ENCODE measurements at places on chromosomes 7 and 10.

GRCh38 chr10:26890956-26891355 is 30.2 kb upstream of the ABI1 start:
- peak; percentile 55 for DNase-seq

- no peak for DNase-seq
Measured at GRCh38 chr7:105309235-105310169, 79.2 kb downstream of the SRPK2 start.

- DNase-seq, result peak; percentile 66
Measured at GRCh38 chr10:97475936-97476594, 22.2 kb downstream of the MMS19 start.

DNA sequence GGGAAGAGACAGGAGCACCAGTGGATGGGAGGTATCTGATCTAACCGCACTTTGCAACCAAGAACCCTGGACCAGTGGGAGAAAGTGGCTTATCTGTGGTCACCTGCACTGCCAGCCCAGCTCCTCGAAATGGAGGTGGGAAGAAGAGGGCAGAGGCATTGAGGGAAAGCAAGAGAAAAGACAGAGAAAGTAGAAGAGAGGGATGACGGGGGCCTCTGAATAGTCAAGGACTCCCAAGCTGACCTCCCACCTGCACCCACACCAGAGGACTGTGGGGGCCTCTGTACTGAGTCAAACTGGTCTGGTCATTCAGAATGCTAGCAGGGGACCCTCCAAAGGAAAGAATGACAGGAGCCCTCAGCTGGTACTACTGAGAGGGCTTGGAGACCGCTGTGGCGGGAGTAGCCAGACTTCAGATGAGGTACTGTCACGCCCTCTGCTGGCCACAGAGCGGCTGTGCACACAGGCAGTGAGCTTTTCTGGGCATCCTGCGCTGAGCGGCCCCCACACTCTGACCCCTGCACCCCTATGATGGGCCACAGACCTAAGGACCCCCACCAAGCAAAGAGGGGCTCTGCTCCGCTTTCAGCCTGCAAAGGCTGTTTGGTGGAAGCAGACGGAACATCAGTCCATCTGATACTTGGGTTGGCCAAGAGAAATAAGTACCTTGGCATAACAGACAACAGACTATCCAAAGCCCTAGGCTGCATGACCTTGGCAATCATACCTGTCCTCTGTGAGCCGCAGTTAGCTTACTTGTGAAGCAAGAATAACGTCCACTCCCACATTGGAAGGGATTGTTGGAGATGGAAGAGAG is 112.9 kb downstream of the COL13A1 start:
- DNase-seq, result peak; percentile 66

DNA sequence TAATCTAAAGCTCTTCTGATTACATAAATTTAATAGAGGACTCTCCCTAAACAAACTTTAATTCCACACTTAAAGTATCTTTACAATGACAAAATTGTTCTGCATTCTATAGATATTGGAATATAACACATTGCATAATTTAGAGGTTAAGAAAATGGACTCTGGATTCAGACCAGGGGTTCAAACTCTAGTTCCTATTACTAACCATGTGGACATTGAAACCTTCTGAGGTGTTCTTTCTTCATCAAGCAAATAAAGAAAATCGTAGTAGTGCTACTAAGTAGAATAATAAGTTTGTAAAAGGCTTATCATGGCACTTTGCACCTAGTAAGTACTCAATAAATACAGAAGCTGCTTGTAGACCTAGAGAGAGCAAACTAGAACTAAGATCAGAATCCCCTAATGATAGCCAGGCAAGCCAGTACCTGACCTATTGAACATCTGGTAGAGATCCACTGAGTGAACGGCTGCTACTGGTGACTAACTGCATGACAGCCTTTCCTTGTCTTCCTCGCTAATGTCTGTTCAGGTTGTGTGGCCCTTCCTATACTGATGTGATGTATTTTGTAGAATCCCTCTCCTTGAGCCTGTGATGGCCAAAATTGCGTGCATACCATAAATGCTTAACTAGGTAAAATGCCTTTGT is 430.3 kb downstream of the KCNMA1 start:
- no peak for DNase-seq

DNA sequence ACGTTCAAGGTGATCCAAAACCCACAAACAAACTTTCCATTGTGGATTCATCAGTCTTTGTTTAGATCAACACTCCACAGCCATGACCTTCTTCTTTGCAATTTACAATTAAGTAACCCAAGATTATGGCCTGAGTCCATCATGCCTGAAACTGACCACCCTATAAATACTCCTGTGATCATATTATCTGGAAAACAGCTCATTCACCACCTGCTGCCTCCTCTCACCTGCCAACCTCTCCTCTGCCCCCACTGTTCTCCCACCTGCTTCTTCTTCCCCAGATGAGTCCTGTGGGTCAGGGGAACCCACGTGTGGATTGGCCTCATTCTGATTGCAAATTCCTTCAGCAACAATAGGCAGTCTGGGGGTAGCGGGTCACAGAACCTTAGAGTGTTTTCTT is 81.4 kb downstream of the ABLIM1 start:
- no peak for DNase-seq

DNA sequence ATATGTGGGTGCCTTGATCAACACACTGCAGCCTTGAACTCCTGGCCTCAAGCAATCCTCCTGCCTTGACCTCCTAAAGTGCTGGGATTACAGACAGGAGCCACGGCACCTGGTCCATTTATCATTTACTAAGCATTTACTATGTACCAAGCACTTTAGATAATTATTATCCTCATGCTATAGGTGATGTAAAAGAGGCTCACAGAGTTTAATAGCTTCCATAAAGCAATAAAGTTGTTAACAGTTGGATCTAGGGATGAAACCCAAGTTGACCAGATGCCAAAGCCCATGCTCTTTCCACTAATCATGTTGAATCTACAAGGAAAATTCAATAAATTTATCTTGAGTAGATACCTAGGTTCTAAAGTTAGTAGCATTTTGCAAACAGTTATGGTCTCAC is 5.0 kb downstream of the NAPEPLD start:
- no peak for DNase-seq

- no peak for DNase-seq
Measured at GRCh38 chr10:14102056-14102455, 228.7 kb downstream of the FRMD4A start.

GRCh38 chr7:16004702-16005101 is 318.2 kb upstream of the MEOX2 start:
- no peak for DNase-seq

GRCh38 chr10:77686096-77686495 is 48.5 kb upstream of the KCNMA1 start:
- DNase-seq, result no peak

DNA sequence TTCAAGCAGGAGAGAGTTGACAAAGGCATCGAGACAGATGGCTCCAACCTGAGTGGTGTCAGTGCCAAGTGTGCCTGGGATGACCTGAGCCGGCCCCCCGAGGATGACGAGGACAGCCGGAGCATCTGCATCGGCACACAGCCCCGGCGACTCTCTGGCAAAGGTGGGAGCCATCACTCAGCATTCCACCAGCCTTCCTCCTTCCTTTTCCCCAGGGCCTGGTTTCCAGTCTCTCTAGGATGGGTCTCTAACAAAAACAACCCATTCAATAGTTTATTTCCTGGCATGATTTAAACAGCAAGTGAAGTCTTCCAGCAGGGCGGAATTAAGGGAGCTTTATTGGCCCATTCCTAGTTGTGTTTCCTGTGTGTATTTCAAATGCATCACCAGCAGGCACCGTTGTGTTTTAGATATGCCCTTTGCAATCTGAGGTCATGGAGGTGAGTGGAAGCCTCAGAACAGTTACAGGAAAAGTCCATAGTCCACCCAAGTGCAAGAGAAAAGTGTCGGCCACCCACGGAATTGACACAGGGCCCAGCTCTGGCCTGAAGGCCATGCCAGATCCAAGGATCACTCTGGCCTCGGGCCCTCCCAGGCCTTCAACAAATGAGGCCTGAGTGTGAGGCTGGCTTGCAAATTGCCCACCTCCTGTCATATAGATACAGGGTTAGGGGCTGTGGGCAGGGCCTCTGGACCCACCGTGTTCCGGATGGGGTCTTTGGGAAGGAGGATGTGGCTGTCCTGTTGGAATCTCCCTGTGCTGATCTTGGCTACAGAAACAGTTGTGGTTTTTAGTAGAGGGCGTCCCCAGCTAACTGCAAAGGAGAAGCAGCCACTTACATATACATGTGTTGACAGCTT is 46.9 kb upstream of the TRIM8 start:
- no peak for DNase-seq

- peak; percentile 25 for DNase-seq
Measured at GRCh38 chr7:127504715-127505114, 80.7 kb downstream of the GCC1 start.

DNA sequence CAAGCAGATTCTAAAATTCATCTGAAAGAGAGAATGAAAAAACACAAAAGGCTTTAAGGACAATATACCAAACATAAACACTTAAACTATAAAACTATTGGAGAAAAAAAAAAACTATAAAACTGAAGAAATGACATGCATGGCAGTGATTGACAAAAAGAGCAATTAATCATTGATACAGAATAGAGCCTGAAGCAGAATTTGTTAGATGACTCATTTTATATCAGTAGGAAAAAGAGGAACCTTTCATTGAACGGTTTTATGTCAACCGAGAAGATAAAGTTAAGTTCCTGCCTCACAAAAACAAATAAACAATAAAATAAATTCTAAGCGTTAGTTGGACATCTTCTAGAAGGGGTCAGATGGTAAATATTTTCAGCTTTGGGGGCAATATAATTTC is 23.3 kb downstream of the NPY start:
- no peak for DNase-seq

DNA sequence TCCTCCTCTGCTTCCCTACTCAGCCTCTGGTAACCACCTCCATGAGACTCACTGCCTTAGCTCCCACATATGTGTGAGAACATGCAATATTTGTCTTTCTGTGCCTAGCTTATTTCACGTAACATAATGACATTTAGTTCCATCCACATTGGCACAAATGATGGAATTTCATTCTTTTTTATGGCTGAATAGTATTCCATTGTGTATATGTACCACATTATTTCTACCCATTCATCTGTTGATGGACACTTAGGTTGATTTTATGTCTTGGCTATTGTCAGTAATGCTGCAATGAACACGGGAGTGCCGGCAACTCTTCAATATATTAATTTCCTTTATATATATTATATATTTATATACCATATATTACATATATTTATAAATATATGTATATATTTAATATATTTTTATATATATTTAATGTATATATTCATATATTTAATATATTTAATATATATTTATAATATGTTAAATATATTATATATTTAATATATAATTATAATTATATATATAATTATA is 1046.9 kb downstream of the DNAJB9 start:
- no peak for DNase-seq

DNA sequence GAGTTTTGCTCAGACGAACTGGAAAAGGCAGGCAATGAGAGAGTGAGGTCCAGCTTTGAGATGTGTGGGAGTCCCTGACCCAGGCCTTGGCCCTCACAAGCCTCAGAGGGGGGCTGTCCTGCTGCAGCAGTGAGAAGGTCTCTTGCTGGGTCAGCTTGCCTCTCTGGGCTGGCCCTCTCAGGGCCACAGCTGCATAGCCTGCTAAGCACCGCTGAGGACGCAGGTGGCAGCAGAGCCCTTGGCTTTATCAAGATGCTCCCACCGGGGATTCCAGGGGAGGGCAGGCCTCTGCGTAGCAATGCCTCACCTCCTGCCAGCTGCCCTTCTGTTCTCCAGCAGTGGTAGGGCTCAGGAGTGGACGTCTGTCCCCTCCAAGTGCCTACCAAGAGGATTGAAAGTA is 128.7 kb downstream of the COBL start:
- no peak for DNase-seq

- no peak for DNase-seq
Measured at GRCh38 chr7:51102828-51103227, 213.8 kb downstream of the COBL start.

GRCh38 chr10:4677296-4678021 is 148.5 kb upstream of the AKR1E2 start:
- DNase-seq, result no peak

DNA sequence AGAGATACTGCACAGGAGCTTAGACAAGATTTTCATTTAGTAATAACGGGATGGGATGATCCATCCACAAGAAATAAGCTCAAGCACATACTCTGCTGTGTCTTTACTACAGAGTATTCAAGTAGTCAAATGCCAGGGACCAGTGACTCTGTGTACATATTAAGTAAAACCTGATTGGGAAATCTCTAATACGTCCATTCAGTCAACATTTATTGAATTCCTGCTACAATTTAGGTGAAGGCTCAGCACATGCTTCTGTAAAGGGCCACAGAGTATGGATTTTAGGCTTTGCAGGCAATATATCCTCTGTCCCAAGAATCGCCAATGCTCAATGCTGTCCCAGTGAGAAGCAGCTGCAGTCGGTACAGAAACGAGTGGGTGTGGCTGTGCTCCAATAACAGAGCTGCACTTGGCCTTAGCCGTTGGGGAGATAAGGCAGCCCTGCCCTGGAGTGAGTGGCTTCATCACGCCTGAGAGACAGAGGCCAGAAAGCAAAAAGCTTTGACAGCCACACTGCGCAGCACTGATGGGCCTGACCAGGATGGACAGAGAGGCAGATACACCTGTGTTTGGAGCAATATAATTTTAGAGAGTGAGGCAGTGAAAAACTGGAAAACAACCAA is 186.8 kb downstream of the PARD3 start:
- DNase-seq, result no peak

GRCh38 chr7:142496545-142496991 is 238.7 kb upstream of the PRSS58 start:
- peak; percentile 46 for DNase-seq

DNA sequence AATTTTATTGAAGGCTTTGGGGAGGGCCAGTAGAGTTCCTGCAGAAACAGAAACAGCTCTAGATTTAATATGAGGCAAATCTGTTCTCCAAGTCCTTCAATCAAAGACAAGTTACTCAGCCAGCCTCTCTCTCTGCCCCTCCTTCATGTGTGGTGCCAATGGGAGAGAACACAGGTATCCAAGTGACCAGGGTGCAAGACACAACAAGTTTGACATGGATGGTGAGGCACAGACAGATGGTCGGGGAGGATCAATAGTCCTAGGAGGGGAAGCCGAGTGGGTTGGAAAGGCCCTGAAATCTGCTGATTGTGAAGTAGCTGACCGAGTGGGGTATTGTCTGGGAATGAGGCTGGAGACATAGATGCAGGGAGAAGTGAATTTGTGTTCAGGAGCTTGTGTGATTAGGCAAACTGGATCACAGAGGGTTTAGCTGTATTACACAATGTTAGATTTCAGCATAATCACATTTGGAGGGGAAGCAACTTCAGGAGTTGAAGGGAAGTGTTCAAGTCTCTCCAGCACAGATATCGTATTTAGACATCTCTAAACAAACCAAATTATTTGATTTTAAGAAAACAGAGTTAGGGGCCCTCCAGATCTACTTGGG is 1.5 kb downstream of the GIMAP1 start:
- peak; percentile 75 for DNase-seq

DNA sequence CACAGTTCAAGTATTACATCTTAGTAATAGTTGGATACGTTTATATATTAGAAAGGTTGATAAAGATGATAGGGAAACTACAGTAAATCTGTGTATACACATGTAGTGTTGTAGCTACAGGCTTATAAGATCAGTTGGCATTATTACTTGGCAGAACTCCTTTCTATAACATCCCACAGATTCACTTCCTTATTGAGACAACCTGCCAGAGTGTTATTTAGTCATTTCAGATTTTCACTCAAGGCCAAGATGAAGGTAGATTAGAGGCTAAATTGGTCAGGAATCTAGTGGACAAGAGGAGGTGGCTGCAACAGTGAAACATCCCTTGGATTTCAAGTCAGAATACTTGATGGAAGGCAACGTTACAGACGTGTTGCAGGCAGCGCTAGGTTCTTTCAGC is 63.0 kb downstream of the PAPSS2 start:
- DNase-seq, result no peak
